ENCODE measurements at places on chromosomes 16 and 17. TPM values are rescaled to one million over a fixed set of nuclear protein-coding genes. Genes with fewer than 3 reads are reported as not detected.
A peak's percentile ranks its signal among the peaks of the same experiment; 100 is the strongest.

DNA sequence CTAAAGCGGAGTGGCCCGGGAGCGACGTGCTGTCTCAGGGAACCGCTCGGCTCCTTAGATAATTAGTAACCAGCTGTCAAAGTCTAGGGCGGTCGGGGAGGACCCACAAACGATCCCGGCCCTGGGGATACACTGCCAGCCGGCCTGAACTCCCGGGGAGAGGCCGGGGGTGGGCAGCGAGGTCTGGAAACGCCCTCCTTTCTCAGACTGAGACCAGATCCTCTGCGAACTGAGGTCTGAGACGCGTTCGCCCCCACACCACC, 1.3 kb downstream of the HNF1B start:
- H3K27me3 ChIP-seq = peaks cover 92% of the 10 kb centered on the region
- no peak for DNase-seq
- H3K36me3 ChIP-seq = no peaks in the 10 kb centered on the region
- peaks cover 2% of the 10 kb centered on the region for H3K4me1 ChIP-seq
- H3K4me3 ChIP-seq = no peak overlapping the region

- DNase-seq = no peak
- H3K27me3 ChIP-seq = peaks cover 38% of the 10 kb centered on the region
- no peak overlapping the region for H3K4me3 ChIP-seq
- peaks cover 2% of the 10 kb centered on the region for H3K4me1 ChIP-seq
Measured at GRCh38 chr17:31390426-31390747, 1.1 kb upstream of the RAB11FIP4 start.

DNA sequence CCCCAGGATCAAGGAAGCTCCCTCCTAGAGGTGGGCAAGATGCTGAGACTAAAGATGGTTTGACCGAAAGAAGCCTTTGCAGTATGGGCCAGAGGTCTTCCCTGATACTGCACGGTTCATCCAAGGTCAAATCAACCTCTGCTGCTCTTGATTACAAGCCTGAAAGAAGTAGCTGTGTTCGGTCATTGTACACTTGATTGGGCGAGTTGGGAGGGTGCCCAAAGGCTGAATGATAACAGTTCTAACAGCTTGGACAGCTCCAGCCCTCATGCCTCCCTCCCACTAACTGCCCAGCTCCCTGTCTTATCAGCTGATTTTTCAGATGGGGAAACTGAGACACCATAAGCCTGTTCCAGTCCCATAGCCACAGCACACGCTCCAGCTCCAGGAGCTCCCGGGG, 42.8 kb downstream of the ABCC12 start:
- H3K4me1 ChIP-seq = no peaks in the 10 kb centered on the region
- H3K36me3 ChIP-seq = no peaks in the 10 kb centered on the region
- H3K27me3 ChIP-seq = peaks cover 14% of the 10 kb centered on the region
- no peak overlapping the region for H3K27ac ChIP-seq
- DNase-seq = no peak

GRCh38 chr17:40453881-40454612, 10.8 kb downstream of the IGFBP4 start:
- H3K36me3 ChIP-seq = peaks cover 70% of the 10 kb centered on the region
- DNase-seq = peak; percentile 62
- H3K4me1 ChIP-seq = peaks cover 56% of the 10 kb centered on the region
- 0 out of 2 replicates have a peak overlapping the region, but pooled peaks have one; percentile 33 for H3K27ac ChIP-seq

GRCh38 chr16:81551151-81551808, 106.7 kb downstream of the CMIP start:
- H3K36me3 ChIP-seq = no peaks in the 10 kb centered on the region
- no peaks in the 10 kb centered on the region for H3K27me3 ChIP-seq
- H3K4me3 ChIP-seq = no peak overlapping the region
- DNase-seq = peak; percentile 70

GRCh38 chr17:32854832-32855389, 22.0 kb downstream of the MYO1D start:
- H3K27me3 ChIP-seq = no peaks in the 10 kb centered on the region
- H3K27ac ChIP-seq = no peak overlapping the region
- H3K36me3 ChIP-seq = no peaks in the 10 kb centered on the region

DNA sequence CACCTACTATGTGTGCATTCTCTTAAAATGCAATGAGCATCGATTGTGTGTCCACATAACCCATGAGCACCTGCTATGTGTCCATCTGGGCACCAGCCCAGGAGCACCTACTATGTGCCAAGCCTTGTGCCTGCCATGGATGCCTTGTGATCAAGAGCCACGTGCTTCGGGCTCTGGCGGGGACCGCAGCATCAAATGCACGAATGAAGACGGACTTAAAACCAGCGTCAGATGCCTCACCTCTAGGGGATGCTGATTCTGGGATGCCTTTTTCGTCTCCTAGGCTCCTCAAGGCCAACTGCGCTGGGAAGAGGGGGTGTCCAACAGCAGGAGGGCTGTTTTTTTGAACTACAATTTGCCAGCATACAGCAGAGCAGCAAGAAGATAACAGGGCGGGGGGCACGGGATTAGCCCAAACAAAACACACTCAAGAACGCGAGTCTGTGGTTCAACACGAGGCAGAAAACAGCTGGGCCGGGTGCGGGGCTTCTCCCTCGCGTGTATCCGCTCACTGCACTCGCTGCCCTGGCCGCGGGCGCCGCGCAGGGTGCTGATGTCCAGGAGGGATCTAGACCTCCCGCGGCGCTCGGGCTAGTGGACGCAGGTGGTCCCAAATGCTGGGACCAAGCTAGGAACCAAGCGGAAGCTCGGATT, 1.2 kb upstream of the GLIS2 start:
- no peaks in the 10 kb centered on the region for H3K27me3 ChIP-seq
- no peaks in the 10 kb centered on the region for H3K36me3 ChIP-seq
- peak; percentile 56 for DNase-seq
- H3K4me3 ChIP-seq = peak overlapping the region; percentile 49
- peak overlapping the region; percentile 73 for H3K27ac ChIP-seq

DNA sequence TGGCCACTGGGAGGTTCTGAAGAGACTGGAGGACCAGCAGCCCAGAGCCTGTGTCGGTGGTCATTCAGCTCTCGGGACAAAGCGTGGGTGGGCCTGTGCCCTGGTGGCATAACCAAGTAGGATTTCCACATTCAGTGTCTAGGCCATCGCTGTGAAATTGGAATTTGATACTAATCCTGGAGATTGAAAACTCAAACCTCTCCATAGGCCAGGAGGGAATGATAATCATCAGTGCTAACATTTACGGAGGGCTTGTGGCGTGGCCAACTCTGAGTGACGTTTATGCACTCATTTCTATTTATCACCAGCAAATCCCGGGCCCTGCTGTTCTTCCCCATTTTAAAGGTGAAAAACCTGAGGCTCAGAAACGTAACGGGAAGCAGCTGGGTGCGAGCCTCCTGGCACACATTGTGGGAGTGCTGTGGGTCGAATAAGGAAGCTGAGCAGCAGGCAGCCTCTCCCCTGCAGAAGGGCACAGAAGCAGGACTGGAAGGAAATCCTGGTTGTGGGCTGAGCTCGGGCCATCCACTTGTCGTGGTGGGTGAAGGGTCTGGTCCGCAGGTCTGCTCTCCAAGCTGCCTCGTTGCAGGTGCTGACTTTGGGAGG, 33.1 kb downstream of the RAI1 start:
- peaks cover 7% of the 10 kb centered on the region for H3K36me3 ChIP-seq
- DNase-seq = no peak
- H3K27ac ChIP-seq = peak overlapping the region; percentile 64
- H3K4me1 ChIP-seq = peaks cover 53% of the 10 kb centered on the region
- H3K27me3 ChIP-seq = no peaks in the 10 kb centered on the region
- no peak overlapping the region for H3K4me3 ChIP-seq

- H3K36me3 ChIP-seq = no peaks in the 10 kb centered on the region
- H3K27me3 ChIP-seq = no peaks in the 10 kb centered on the region
- DNase-seq = no peak
- no peak overlapping the region for H3K4me3 ChIP-seq
- H3K27ac ChIP-seq = no peak overlapping the region
Measured at GRCh38 chr16:47646914-47647313, 185.8 kb downstream of the PHKB start.

- DNase-seq = peak; percentile 93
- no peaks in the 10 kb centered on the region for H3K36me3 ChIP-seq
- H3K4me1 ChIP-seq = peaks cover 17% of the 10 kb centered on the region
- H3K27ac ChIP-seq = peak overlapping the region; percentile 99
Measured at GRCh38 chr17:2214047-2214928, 89.3 kb downstream of the SMG6 start.

The ZNF597 gene
- total RNA-seq = 3.1 TPM

The SNRNP25 gene
- total RNA-seq = 63.3 TPM

The CIITA gene
- total RNA-seq = not detected

The GLIS2 gene
- 0.56 TPM for total RNA-seq

The PRKCB gene
- total RNA-seq = not detected
